Activated CD4-positive, alpha-beta T cell treated with anti-CD3 and anti-CD28 coated beads for 36 hours (primary cell): ENCODE measurements at places on chromosomes 16 and 17. TPM values are rescaled to one million over a fixed set of nuclear protein-coding genes. Genes with fewer than 3 reads are reported as not detected.
A peak's percentile ranks its signal among the peaks of the same experiment; 100 is the strongest.

DNA sequence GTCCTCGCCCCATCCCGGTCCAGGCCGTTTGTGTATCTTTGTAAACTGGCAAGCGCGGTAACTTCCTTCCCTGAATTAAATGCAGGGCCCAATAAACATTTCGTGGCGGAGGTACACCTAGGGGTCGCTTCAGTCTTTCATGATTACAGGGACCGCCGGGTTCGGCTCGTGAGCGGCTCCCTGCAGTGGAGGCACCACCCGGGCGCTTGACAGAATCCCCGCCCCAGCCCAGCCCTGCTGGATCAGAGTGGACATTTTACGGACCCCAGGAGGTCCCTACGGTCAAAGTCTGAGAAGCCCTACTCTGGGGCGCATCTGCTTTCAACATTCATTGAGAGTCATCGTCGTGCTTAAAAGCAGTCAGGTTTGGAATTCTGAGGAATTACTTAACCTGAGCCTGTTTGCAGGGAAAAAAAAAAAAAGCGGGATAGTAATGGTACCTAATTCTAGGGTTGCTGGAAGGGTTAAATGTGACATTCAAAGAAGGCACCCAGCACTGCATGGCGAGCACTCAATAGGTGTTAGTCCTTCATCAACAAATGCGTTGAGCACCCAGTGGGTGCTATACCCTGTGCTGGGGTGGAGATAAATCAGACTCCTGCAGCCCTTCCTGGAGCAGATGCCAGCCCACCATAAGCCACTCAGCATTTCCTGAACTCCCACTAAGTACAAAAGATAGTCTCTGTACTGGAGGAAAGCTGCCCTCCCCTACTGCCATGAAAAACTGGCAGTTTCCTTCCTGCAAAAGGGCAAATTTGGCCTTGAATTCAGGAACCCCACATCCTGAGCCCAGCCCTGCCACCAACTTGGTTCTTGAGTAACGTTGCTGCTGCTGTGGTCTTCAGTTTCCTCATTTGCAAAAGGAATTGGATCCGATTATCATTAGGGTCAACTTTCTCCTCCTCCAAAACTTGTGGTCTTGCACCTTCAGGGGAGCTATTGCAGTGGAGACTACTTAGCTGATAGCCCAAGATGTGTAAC, 658 bp upstream of the DUSP3 start:
- H3K4me1 ChIP-seq: peaks cover 9% of the 10 kb centered on the region
- H3K27me3 ChIP-seq: peaks cover 26% of the 10 kb centered on the region
- H3K27ac ChIP-seq: no peak overlapping the region

DNA sequence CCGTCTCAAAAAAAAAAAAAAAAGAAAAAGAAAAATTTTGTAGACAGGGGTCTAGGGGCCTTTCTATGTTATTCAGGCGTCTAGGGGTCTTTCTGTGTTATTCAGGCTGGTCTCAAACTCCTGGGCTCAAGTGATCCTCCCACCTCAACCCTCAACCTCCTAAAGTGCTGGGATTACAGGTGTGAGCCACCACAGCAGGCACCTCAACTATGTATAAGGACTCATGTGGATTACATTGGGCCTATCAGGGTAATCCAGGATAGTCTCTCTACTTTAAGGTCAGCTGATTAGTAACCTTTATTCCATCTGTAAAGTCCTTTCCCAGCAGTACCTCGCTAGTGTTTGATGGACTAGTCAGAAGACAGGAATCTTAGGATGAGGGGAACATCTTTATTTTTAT, 22.4 kb downstream of the TADA2A start:
- no peaks in the 10 kb centered on the region for H3K27me3 ChIP-seq
- H3K36me3 ChIP-seq: peaks cover 54% of the 10 kb centered on the region
- DNase-seq: no peak
- H3K4me1 ChIP-seq: peaks cover 27% of the 10 kb centered on the region

PPP1R1B gene
- total RNA-seq: 0.18 TPM

MYH1 gene
- total RNA-seq: not detected

CCDC43 gene
- total RNA-seq: 33.7 TPM

TPSD1 gene
- not detected for total RNA-seq

- DNase-seq: peak; percentile 8
- no peak overlapping the region for H3K4me3 ChIP-seq
- H3K4me1 ChIP-seq: peaks cover 47% of the 10 kb centered on the region
Observed at GRCh38 chr17:56604691-56605290, 11.3 kb downstream of the NOG start.

DNA sequence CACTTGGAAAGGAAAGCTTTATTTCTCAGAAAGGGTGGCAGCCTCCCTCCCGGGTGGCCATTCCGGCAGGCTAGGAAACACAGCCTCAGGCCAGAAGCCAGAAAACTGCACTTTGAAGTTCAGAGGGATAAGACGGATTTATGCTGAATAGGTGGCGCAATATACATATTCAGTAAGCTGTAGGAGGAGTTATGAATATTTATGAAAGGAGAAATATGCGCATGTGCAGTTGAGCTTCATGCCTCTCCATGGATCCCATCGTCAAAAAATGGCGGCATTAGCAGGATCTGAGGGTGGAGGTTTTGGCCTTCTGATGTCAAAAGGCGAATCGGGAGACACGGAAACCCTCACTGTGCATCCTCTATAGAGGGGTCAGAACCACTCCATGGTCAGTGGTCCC, 82.3 kb downstream of the KATNIP start:
- peaks cover 16% of the 10 kb centered on the region for H3K36me3 ChIP-seq
- H3K4me1 ChIP-seq: no peaks in the 10 kb centered on the region
- no peak overlapping the region for H3K27ac ChIP-seq
- no peak for DNase-seq

- H3K36me3 ChIP-seq: peaks cover 9% of the 10 kb centered on the region
- peak overlapping the region; percentile 2 for H3K4me3 ChIP-seq
- peaks cover 27% of the 10 kb centered on the region for H3K4me1 ChIP-seq
Observed at GRCh38 chr17:28737770-28738679, 5.8 kb upstream of the TRAF4 start.
